GM04503 (cell line): ENCODE measurements at places on chromosomes 3 and 15.
A peak's percentile ranks its signal among the peaks of the same experiment; 100 is the strongest.

GRCh38 chr3:31695280-31696008 lies 162.7 kb downstream of the STT3B start:
- DNase-seq: no peak

- no peak for DNase-seq
Measured at GRCh38 chr3:185939721-185940120, 1.9 kb upstream of the TRA2B start.

DNA sequence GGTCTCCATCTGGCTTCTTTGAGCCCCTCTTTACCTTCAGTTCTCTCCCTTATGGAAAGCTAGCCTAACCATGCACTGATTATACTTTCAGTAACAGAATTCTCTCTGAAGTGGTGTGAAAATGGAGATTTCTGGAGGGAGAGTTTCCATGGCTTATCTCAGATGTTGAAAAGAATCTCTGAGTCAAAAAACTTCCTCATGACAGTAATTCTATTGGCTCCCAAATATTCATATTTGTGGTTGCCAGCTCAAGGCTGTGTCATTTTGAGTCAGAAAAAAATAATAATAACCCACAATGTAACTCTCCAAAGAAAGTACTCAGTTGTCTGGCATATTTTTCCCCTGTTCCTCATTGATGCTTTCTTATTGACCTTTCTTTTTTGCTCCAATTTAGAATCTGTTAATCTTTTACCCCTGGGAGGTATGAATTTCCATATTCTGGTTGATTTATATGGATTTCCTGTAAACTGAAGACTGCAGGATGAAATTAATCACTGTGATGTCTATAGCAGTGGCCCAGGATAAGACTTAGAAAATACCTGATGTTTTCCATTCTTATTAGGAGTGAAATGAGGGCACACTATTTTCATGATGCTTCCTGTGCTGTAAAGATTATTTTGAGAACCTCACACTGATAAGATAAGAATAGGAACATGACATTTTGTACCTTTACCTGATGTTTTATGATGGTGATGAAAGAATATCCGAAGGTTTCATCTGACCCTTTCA lies 149.5 kb upstream of the EPHA3 start:
- peak; percentile 65 for DNase-seq

GRCh38 chr15:52428297-52428696 lies 100.4 kb downstream of the MYO5A start:
- DNase-seq: no peak

GRCh38 chr15:44325568-44325967 lies 37.0 kb downstream of the GOLM2 start:
- no peak for DNase-seq

GRCh38 chr3:17805461-17805940 lies 63.1 kb upstream of the TBC1D5 start:
- no peak for DNase-seq

DNA sequence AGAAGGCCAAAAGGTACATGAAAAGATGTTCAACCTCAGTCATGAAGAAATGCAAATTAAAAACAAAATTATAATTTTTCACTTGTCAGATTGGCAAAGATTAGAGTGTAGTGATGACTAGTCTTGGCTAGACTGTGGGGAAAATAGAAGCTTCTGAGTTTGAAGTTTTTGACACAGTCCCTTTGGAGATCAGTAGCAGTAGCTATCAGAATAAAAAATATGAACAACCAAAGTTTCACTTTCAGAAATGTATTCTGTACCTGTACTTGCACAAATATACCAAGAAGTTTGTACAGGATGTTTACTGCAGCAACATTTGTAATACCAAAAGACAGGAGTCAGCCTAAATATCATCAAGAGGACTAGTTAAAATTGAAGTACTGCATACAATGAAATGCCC lies 14.1 kb downstream of the ATP2C1 start:
- no peak for DNase-seq

- DNase-seq: no peak
Measured at GRCh38 chr3:78497021-78497420, 1270.8 kb downstream of the ROBO1 start.

DNA sequence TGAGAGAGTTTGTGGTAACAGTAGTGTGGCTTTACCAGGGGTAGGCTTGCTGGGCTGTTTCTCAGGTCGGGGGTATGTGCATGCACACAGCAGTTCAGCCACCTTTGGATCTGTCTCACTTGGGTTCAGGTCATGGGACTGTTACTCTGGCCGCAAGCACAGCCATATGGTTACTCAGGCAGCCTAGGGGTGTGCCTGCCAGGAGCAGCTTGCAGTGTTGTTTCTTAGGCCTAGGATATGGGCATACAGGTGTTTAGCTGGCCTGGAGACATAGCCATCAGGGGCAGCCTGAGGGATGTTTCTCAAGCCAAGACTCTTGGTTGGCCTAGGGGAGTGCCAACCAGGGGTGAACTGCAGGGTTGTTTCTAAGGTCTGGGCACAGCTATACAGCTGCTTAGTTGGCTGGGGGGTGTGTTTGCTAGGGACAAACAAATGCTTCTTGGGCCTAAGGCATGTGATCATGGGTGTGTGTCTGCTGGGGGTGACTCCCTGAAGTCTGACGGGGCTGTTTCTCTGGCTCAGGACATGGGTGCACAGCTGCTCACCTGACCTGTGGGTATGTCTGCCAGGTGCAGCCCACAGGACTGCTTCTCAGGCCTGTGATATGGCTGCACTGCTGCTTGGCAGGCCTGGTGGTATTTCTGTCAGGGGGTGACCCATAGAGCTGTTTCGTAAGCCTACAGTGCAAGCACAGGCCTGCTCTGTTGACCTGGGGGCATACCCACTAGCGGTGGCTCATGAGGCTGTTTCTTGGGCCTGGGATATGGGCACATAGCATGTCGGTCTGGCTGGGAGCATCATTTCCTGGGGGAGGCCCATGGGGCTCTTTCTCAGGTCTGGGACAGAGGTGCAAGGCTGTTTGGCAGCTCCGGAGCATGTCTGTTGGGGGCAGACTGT lies 168.0 kb upstream of the THRB start:
- DNase-seq: no peak

GRCh38 chr15:96360581-96361308 lies 30.2 kb downstream of the NR2F2 start:
- no peak for DNase-seq

DNA sequence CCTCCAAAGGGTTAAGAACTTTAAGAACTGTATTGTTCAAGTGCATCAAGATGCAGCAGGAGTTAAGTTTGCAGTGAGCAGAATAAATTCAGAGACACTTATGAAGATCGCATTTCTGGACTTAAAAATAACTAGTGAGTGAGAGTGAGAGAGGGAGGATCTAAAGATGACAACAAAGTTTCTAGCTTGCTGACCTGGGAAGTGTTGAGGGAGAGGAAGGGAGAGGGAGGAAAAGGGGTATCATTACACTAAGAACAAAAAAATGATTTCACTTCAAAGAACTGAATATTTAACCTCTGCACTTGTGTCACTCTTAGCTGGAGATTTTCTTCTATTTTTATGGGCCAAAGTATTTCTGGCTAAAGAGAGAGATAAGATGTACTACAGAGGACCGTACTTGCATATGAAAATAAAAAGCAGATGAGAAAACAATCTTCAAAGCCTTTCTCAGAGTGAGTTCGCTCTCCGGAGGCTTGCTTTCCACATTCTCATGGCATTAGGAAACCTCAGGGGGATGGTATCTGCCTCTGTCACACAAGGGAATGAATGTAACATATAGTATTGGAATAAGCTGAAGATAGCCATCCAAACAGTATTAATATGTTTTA lies 91.4 kb upstream of the TJP1 start:
- DNase-seq: peak; percentile 14

DNA sequence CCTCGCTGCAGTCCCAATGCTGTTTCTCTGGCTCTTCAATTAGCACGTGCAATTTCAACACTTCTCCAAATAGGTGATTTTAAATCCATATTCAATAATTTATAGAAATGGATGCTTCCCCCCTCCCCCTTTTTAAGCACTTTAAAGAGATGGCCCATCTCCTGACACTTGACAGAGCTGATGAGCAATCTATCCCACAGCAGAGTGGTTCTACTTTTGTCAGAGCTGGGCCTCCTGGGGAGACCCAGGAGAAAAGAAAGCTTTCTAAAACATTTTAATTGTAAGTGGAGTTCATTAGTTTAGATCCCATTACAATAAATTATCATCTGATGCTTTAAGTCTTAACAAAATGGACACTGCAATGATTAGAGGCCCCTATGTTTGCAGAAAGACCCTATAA lies 127.7 kb downstream of the SHQ1 start:
- no peak for DNase-seq

DNA sequence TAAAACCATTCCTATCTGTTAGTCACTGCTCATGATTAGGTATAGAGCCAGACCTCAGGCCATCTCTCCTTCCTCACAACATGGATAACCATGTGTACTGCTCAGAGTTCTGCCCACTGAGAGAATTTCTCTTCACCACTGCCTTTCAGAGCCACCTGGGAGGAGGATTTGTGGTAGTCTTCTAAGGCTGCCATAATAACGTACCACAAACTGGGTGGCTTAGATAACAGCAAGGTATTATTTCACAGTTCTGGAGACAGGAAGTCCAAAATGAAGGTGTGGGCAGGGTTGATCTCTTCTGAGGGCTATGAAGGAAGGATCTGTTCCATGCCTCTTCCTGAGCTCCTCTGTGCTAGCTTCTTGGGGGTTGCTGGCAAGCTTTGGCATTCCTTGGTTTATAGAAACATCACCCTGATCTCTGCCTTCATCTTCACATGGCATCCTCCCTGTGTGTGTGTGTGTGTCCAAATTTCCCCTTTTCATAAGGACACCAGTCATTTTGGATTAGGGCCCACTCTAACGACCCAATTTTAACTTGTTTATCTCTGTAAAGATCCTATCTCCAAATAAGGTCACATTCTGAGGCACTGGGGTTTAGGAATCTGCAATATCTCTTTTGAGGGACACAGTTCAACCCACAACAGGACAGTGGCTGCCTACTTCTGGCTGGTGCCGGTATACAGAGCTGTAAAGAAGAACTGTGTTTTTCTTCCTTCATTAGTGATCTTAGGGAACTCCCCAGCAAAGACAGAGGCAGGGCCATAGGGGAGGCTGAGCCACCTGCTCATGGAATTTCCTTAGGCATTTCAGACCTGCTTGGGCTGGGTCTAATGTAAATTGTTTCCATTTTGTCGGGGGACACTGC lies 42.1 kb upstream of the NOX5 start:
- no peak for DNase-seq

DNA sequence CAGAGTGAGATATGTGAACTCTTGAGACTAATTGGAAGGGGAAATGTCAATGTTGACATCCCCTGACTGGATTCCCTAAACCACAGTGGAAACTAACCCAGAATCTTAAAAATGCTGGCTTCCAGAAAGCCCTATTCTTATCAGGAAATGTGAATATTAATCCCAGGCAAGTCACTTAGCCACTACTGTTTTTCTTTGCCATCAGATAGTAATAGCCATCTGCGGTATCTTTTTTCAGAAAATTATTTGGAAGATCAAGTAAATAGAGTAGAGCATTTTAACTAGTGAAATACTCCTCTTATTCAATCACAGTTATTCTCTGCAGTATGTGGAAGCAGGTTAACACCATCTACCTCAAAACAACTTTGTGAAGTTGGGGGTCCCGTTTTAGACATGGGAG lies 318.9 kb downstream of the RORA start:
- DNase-seq: no peak

DNA sequence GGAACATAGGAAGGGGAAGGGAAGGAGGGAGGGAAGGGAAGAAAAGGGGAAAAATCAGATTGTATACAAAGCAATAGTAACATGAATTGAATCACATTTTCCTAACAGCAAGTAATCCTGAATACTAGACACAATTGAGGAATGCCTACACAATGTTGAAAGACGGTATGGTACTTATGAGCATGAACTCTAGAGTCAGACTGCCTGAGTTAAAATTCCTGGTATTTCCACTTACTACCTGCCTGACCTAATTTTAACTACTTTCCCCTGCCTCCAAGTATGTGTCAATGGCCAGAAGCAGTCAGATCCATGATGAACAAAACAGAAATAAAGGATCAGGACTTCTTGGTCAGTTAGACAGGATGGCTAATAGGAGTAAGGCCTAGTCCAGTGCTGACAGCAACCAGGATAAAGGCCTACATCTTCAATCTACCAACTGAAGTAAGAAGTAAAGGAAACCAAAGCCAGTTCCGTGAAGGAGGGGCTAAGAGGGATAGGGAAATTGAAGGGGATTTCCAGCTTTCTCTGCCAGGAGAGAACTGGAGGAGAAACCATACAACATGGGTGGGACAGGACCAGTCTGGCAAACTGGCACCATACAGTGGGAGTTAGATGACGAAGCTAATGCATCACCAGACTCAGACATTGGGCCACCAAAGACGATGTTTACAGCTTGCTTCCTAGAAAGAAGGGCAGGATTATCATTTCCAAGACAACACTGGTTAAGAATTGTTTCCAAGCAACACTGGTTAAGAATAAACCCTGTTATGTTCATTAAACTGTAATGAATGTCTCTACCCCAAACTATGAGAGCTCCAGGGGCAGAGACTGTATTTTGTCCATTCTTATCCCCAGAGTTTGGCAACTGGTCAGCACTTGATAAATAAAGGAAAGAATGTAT lies 151.6 kb upstream of the UBE2E2 start:
- DNase-seq: no peak

DNA sequence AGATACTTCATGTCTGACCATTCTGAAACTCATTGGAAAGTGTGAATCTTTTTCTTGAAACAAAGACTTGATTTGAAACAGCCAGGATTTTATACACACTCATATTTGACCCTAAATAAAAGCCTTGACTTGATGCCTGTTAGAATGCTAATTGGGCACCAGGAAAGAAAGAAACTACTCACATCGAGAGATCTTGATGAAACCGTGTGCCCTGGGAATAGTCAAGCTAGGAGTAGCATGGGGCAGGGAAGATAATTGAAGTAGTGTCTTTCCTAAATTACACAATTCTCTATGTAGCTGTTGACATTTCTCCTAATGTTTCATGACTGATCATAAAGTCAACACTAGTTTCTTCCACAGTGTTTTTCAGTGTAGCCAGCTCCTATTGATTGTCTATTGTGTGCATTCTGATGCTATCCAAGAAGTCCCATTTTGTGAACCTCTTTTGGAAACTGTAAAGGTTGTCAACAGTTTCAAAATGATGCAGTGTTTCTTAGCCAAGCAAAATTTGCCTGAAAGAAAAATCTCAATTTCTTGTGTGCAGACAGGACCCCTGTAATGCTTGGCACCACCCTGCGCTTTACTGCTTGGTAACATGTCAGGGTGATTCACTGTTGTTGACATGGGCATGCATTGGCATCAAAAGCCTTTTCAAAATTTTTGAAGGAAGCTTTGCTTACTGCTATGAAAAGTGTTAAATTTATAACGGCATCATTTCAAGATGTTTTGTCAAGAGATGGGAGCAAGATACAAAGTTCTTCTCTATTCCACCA lies 52.5 kb upstream of the OTOL1 start:
- no peak for DNase-seq
